ENCODE measurements at places on chromosomes 1 and 21. TPM values are rescaled to one million over a fixed set of nuclear protein-coding genes. Genes with fewer than 3 reads are reported as not detected.

DNA sequence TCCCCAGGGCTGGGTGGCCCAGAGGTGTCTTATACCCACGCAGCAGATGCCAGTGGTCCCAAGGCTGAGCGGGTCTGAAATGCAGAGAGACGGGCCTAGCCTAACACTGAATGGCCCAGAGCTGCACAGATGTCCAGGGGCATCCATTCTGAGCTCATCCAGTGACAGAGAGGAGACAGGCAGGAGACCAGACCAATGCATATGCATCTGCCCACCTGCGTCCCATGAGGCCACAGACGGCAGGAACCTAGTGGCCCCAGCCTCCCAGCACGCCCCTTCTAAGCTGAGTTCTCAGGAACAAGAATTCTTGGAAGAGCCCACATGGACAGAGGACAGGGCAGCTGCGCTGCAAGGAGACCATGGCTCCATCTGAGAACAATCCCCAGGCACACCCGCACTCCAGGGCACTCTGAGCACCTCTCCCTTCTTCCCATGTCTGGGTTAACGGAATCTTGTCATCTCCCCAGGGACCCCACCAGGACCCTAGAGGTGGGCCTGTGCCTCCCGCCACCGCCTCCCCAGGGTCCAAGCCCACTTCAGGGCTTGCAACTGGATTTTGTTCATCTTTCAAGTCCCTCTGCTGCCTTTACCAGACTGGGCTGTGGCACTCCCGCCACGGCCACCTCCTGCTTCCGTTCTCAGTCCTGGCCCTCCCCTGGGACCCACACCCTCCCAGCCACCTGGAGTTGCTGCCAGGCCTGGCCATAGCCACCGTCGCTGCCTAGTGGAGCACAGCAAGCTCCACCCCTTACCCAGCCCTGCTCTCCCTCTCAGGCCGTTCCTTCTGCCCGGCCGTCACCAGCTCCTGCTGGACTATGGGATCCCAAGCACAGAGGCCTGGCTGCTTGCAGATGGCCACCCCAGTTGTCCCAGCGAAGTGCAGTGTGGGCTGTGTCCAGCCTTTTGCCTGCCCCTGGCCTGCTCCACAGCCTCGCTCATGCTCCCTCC, 3.3 kb downstream of the WNT3A start:
- H3K4me1 ChIP-seq, result peaks cover 18% of the 10 kb centered on the region
- H3K36me3 ChIP-seq, result no peaks in the 10 kb centered on the region
- no peak for DNase-seq
- no peak overlapping the region for H3K4me3 ChIP-seq
- no peak overlapping the region for H3K27ac ChIP-seq
- H3K27me3 ChIP-seq, result peaks cover 32% of the 10 kb centered on the region

DNA sequence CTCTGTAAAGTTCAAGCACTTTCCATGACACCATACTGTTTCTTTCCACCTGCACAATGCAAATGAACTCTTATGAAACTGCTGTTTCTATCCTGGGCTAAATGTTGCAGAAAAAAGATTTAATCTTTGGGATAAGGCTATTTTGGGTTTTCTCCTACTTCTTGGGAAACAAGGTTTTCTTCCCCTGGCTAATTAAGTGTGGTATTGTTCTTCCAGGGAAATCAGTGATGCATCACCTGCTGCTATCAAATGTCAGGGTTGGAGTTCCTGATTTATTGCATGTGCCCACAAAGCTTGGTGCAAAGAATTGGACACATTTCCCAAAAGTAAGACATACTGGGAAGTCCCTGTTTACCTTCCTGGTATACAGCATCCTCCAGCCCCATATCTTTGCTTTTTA, 6.0 kb upstream of the RGS4 start:
- no peak overlapping the region for H3K27ac ChIP-seq
- no peaks in the 10 kb centered on the region for H3K4me1 ChIP-seq
- peaks cover 13% of the 10 kb centered on the region for H3K27me3 ChIP-seq
- no peak for DNase-seq

DNA sequence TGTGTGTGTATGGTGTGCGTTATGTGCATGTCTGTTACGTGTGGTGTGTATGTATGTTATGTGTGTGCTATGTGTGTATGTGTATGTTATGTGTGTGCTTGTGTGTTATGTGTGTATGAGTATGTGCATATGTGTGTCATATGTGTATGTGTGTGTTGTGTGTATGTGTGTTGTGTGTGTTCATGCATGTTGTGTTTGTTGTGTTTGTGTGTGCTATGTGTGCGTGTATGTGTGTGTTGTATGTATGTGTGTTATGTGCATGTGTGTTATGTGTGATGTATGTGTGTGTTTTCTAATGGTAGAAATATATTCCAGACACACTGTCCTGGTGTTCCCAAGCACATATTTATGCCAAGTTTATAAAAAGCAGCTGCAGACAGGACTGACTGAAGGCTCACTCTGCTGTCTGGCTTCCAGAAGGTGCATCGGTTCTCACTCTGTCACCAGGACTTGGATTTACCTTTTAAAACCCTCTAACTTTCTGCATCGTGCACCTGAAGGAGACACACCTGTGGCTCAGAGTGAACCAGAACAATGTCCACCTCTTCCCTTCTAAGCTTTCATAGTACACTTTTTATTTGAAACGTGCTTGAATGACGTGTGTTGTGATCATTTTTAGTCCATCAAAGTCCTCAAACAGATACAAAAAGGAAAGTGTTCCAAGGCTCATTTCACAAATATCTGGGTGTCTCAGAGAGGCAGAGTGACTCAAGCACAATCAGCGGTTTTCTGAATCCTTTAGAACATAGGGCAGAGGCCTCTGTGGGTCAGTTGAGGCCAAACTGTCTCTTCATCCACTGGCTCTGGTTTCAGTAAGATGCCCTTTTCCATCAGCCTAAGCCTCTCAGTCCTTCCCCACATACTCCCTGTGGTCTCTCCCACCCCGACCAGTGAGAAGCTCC, 49.9 kb downstream of the TOMM20 start:
- no peaks in the 10 kb centered on the region for H3K36me3 ChIP-seq
- DNase-seq, result no peak
- peaks cover 46% of the 10 kb centered on the region for H3K4me1 ChIP-seq
- H3K27ac ChIP-seq, result no peak overlapping the region

DNA sequence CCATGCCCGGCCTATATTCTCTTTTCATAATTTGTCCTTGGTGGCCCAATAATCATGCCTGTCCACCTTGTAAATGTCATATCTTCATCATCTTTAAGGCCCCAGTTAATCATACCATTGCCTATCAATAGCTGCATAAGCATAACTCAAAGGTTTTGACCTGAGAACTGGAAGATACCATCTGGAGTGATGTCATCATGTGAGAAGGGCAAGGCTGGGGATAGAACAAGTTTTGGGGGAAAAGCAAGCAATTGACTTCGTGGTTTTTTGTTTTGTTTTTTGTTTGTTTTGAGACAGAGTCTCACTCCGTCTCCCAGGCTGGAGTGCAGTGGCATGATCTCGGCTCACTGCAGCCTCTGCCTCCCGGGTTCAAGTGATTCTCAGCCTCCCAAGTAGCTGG, 6.2 kb downstream of the UBIAD1 start:
- DNase-seq, result no peak
- peaks cover 84% of the 10 kb centered on the region for H3K4me1 ChIP-seq

- no peaks in the 10 kb centered on the region for H3K4me1 ChIP-seq
- peaks cover 6% of the 10 kb centered on the region for H3K27me3 ChIP-seq
- no peak overlapping the region for H3K27ac ChIP-seq
- no peaks in the 10 kb centered on the region for H3K36me3 ChIP-seq
Measured at GRCh38 chr1:204627436-204627835, 58.1 kb downstream of the LRRN2 start.

DNA sequence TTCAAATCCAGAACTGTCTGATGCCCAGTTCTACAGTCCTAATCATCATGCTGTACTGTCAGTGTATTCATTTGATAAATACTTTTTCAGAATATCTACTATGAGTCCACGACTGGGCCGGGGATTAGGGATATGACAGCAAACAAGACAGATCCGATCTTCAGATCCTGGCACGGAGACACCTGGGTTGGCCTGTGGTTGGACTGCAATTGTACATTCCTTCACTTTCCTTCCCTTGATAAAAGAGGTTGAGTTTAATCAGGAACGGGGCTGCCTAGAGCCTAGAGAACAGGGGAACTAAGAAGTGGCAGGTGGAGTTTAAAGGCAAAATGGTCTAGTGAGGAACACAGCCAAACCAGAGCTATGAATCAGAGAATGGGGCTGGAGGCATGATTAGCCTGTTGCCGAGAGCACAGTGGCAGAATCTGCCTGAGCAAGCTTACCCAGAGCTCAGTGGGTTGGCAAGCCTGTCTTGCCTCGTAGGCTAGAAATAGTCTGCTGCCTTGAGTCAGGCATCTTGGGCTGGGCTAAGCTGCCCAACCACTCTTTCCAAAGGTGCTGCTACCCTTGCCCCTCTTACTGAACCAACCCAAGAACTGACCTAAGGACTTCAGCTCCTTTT, 38.1 kb upstream of the PTCH2 start:
- no peak overlapping the region for H3K27ac ChIP-seq
- H3K4me3 ChIP-seq, result no peak overlapping the region
- H3K36me3 ChIP-seq, result peaks cover 34% of the 10 kb centered on the region
- no peak for DNase-seq
- no peaks in the 10 kb centered on the region for H3K4me1 ChIP-seq
- H3K27me3 ChIP-seq, result no peaks in the 10 kb centered on the region

DNA sequence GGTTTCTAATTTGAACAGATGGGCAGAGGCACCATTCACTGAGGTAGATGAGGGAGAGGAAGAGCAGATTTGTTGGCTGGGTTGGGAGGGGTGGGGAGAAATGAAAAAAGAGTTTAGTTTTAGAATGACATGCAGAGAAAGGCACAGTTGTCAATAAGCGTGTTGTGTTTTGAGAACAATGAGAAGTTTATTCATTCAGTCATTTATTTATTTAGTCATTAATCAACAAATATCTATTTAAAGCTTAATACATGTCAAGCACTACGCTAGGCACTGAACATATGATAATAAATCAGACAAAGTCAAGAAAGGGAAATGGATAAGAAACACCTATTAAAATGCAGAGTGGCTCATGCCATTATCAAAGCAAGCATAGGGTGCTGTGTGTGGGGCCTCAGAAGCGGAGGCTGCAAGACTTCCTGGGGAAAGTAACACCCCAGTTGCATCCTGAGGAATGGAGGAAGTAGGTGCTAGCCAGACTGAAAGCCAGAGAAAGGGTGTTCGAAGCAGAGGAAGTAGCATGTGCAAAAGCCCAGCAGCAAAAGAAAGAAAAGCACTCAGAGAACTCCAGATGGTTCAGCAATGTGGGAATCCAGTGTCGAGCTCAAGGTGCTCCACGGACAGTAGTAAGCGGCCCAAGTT, 114.1 kb downstream of the RNF220 start:
- no peak overlapping the region for H3K27ac ChIP-seq
- peak; percentile 18 for DNase-seq
- H3K4me1 ChIP-seq, result peaks cover 3% of the 10 kb centered on the region
- no peak overlapping the region for H3K4me3 ChIP-seq

The COL9A2 gene
- total RNA-seq, result 6.2 TPM

The ETS2 gene
- total RNA-seq, result 22.4 TPM

The RNF186 gene
- not detected for total RNA-seq

The WNT2B gene
- total RNA-seq, result 0.12 TPM

The TTC22 gene
- total RNA-seq, result 8.6 TPM

The SRP9 gene
- 356 TPM for total RNA-seq

The HRNR gene
- not detected for total RNA-seq

The ZMYM1 gene
- 7.3 TPM for total RNA-seq
